GDM1 (cell line): ENCODE measurements at places on chromosomes 1 and 21.
A peak's percentile ranks its signal among the peaks of the same experiment; 100 is the strongest.

DNA sequence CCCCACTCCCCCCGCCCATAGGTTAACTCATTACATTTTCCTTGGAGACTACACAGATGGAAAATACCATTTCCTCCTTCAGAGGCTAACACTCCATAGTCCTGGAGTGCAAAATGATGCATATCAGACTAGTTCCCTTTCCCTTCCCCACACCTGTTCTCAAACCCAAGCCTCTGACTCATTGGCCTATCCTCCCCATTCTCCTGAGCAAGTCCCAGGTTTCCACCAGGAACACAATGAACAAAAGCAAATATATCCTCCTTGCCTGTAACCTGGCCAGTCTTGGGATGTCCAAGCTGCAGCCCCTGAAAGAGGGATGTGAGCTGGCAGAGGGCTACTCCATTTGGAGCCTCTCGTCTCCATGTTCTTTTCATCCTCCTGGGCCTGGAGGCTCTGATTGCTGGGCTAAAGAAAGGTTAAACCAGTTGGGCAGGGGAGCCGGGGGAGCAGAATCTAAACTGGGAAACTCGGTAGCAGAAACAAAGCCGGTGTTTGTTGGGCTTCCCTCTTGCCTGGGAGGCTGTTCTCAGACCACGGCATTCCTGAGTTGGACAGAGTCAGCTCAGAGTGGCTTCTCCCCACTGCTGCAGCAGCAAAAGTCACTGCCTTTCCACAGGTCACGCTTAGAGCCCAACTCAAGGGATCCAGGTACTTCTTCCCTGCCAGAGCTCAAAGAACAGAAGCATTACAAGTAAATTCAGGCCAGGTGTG is 13.9 kb downstream of the SSR2 start:
- no peak for DNase-seq

DNA sequence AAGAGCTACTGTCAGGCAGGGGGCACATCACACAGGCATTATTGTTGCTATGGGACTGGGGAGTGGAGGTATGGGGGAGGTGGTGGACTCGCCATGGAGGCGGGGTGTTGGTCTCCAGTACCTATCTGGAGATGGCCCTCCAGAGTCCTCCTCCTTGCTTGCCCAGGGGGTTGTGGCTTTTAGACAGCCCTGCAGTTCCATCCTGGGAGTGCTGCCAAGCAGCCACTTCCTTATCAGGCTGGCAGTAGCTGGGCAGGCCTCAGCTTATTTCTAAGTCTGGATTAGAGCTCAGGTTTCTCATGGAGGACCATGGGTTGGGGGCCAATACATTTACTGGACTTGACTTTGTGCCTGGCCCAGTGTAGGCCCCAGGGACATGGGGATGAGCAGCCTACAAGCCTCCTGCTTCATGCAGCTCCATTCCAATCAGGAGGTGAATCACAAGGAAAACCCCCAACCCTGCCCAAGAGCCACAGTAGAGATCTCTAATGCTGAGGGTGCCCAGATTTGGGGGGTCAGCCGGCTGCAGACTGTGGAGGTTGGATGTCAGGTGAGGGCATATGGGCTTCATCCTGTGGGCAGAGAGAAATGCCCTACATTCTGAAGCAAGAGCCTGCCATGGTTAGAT is 210.7 kb upstream of the EDN2 start:
- peak; percentile 41 for DNase-seq

GRCh38 chr1:157359314-157360022 is 192.8 kb downstream of the FCRL5 start:
- DNase-seq = no peak

GRCh38 chr21:32516756-32517649 is 68.3 kb downstream of the TCP10L start:
- no peak for DNase-seq

DNA sequence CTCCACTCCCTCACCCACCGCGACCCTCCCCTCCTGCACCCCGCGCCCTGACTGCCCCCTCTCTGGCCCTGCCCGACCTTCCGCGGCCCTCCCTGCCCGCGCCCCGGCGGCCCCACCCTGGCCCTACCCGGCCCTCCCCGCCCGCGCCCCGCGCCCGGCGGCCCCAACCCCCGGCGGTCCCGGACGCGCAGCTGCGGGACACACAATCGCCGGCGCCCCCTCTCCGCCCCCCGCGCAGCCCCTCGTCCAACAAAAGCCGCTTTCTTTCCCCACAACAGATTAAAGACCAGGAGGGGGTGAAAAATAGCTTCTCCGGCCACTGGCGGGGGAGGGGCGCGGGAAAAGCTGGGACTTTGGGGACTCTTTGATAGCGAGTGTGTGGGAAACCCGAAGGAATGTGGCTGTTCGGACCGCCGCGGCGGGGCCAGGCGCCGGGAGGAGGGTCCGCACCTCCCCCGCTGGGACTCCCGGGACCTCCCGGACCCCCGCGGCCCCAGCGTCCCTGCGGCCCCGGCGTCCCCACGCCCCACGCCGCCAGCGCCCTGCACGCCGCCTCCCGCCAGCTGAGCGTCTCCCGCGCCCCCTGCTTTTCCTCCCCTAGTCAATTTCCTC is 8.8 kb upstream of the ID3 start:
- DNase-seq = no peak

DNA sequence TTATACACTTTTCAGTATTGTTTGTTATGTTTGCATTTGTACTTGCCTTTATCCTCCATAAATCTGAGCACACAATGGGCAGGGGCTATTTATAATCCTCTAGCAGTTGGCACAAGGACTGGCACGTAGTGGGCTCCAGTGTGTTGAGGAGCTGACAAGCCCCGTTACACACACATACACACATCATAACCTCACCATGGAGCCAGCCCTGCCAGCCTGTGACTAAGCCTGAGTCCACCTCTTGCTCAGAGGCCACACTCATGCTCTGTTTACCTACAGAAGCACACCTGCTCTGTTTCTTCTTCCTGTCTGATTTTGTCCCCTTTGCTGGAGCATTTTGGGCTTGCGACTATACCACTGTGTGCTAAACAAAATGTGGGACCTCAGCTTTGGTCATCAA is 64.5 kb upstream of the SPATA6 start:
- no peak for DNase-seq

- no peak for DNase-seq
These were observed 34.0 kb upstream of the SLC45A3 start for GRCh38 chr1:205714190-205714905.

DNA sequence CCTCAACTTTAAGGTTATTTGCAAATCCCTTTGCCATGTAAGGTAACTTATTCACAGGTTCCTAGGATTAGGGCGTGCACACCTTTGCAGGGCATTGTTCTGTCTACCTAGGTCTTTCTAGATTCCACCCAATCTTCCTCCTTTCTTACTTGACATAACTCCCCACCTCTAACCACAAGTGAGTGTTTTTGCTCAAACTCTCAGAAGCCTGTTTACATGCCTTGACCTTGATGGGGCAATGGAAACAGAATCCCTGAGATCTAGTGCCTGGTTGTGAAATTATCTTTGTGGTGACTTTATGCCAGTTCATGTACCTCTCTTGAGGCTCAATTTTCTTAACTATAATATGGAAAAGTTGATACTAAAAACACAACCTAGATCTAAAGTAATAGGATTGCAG is 296.6 kb downstream of the TTLL7 start:
- DNase-seq = no peak

DNA sequence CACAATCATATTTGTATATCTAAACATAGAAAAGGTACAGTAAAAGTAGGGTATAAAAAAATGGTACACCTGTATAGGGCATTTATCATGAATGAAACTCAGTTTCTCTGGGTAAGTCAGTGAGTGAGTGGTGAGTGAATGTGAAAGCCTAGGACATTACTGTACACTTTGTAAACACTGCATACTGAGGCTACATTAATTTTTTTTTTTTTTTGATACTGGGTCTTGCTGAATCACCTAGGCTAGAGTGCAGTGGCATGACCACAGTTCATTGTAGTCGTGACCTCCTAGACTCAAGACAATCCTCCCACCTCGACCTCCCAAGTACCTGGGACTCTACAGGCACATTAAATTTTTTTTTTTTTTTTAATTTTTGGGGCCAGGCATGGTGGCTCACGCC is 27.8 kb downstream of the FBXO28 start:
- no peak for DNase-seq

GRCh38 chr1:172578586-172578985 is 45.6 kb downstream of the SUCO start:
- DNase-seq = no peak

DNA sequence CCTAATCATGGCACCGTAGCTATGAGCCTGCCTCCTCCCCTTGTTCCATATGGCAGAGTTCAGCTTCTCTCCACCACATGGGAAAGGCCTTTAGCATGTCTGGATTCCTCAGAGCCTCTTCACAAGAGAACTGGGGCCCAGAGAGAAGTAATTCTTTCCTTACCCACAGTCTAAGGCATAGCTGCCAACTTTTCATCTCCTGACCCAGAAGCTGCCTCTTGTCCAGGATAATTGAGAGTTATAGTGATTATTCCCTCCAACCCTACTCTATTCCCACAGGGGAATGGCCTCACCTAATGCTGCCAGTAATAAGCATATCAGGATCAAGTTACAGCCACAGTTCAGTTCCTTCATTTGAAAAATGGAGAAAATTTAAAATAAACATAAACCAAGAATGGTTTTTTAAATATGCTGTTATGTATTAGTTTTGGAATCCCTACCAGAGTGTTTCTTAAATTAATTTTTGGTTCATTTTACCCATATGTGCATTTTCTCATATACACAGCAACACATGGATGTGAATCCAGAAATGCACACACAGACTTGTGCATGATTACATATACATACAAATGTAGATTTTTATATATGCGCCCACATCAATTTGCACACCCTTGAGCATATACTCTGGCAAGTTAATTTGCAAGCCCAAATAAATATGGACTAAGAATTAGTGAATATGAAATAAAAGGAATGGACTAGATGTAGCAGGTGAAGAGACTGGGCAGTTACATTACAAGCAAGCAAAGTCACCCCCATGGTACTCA is 63.9 kb upstream of the WARS2 start:
- no peak for DNase-seq

GRCh38 chr1:15810073-15810472 is 2.6 kb upstream of the UQCRHL start:
- no peak for DNase-seq

GRCh38 chr1:11981378-11982009 is 1.2 kb downstream of the MFN2 start:
- no peak for DNase-seq

DNA sequence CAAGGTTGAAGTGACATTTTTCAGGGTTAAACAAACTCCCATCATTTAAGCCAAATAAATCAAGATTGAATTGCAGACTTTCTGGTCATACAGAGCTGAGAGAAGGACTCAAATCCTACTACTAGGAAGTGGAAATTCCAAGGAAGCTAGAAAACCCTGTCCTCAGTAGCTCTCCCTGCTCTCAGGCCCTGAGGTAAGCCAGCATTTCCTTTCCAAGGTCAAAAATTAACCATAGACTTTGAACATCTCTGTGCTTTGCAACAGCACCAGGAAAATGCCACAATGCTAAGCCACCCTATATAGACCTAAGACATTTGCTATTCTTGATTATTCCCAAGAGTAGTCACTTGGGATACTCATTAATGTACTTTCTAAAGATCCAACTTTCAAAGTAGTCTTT is 45.1 kb downstream of the LUZP1 start:
- no peak for DNase-seq

DNA sequence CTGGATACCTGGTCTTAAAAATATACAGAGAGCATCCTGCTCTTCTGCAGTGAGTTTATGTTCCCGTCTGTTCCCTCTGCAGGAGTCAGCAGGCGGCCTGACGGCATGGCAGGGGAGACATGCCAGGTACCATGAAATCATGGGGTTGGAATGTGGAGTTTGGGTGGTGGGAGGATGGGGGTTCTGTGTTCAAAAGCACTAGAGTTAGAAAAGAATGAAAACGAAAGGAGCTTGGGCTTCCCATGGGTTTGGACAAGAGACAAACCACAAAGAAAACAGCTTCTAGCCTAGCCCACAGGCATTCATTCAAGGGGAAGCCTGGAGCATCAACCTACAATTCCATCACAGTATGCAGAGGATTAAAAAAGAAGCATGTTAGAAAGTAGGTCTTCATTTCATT is 59.9 kb downstream of the WARS2 start:
- DNase-seq = no peak

DNA sequence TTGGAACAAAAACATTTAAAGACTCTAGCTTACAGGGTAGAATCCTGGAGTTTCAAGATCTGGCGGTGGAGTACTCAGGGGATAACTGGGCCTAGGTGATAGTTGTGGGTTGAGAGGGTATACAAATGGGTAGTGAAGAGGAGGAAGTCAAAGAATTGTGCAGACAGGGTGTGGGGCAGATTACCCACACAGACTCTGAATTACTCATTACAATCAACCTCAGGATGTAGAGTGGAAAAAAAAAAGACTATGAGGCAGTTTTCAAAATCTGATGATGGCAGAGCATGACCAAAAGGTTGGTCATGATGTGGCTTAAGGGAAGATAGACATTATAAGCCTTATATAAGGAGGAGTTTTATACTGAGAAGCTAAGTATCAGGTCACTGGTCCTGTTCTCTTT is 44.1 kb upstream of the GLIS1 start:
- no peak for DNase-seq

- DNase-seq = no peak
These were observed 15.8 kb upstream of the ZC3H12A start for GRCh38 chr1:37458551-37458950.

GRCh38 chr1:97780884-97781283 is 139.9 kb downstream of the DPYD start:
- no peak for DNase-seq

- no peak for DNase-seq
These were observed 51.1 kb upstream of the RGS21 start for GRCh38 chr1:192265516-192266173.

DNA sequence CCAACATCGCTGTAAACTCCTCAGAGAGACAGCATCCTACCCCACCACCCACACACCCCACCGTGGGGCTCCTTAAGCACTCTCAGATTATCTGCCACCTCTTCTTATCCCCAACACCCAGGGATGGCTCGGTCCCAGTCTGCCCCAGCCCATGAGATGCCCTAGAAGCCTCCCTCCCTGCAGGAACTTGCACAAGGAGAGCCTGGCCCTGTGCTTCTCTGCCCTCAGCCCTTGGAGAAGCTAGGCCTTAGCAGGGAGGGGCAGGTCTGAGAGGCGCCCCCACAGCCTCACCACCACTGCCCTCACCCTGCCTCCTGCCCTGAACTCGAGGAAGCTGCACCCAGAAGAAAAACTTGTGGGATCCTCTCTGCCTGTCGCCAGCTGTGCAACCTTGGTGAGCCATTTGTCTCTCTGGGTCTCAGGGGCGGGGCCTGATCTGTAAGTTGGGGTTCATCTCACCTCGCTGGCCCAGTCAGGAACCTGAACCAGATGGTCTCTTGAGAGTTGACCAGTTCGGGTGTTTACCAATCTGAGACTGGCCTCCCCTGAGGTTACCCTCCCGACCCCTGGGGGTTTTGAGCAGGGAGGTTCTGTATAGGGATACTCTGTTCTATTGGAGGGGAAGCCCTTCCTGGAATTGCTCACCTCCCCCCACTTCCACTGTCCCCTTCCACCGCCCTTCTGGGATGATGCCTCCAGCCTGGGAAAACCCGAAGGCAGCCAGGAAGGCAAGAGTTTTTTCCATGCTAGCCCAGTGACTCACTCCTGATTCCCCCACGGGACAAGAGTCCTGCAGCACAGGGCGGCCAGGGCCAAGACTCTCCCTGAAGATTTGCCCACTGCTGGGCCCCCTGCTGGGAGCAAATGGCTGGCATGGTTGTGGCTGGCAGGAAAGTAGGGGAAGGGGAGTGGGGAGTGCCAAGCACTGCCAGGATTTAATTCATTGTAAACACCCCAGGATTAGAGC is at the start of gene S100A3:
Gene S100A3 (minus strand): TSS at position 537 of the 967 bp plus-strand sequence. CDS start 773 bp downstream, outside the sequence.
- DNase-seq = no peak

GRCh38 chr1:40315795-40316594 is 1.1 kb downstream of the COL9A2 start:
- no peak for DNase-seq
